Esophagus mucosa (tissue), 1 donor: ENCODE measurements at places on chromosomes 1 and 21. TPM values are rescaled to one million over a fixed set of nuclear protein-coding genes. Genes with fewer than 3 reads are reported as not detected.

- ATAC-seq: no peak
Measured at GRCh38 chr1:112541299-112541698, 32.5 kb downstream of the WNT2B start.

DNA sequence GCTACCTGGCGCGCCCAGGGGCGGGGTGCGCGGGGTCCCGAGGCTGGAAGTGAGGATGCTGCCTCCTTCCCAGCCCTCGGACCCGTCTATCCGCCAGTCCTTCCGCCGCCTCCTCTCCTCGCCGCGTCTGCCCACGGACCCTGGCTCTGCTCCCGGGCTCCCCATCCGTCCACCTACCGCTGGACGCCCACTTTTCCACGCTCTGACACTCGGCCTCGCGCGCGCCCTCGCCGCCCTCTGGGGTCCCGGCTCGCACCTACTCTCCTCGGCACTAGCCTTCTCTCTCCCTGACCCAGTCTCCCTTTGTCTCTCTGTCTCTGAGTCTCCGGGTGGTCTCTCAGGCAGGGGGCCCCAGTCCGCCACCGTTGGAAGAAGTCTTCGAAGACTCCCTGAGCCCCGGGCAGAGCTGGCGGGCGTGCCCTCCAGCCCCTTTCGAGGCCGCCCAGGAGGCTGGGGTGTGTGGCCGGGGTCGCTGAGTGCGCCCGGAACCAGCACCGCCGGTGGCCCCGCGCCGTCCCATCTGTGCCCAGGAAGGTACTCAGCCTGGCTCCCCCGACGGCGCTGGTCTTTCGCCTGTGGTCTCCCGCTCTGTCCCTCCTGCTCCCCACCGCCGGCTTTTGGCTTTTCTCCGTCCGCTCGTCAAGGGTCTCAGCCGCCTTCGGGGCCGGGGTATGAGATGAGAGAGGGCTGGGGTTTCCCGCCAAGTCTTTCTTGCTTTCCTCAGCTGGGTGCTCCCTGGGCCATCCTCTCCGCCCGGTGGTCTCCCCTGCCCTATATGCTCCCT, 610 bp downstream of the DRAXIN start:
- ATAC-seq: no peak

GRCh38 chr1:23796466-23797271, 3.9 kb downstream of the GALE start:
- ATAC-seq: no peak

Gene WDR4
- total RNA-seq: 19.8 TPM

Gene SERPINC1
- 0.32 TPM for total RNA-seq
